NCI-H2107 (cell line): ENCODE measurements at places on chromosomes 3 and 15.

- DNase-seq = no peak
Measured at GRCh38 chr3:10157031-10157430, 7.7 kb upstream of the IRAK2 start.

DNA sequence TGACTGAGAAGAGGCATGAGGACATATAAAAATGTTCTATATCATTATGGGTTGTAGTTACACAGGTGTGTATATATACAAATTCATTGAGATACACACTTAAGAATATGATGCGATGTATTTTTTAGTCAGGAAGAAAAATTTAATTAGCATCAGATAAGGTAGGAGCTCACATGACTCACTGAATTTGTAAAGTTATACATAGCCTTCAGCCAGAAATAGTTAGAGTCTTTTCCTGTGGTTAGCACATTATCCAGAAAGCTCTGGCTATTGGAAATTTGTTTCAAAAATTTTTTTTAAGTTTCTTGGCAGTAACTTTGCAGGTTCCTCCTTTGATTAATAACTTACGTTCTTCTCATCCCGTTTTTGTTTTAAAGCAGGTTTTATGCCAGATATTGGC is 88.6 kb downstream of the STT3B start:
- DNase-seq = no peak

- DNase-seq = no peak
Measured at GRCh38 chr3:176514297-176514696, 683.0 kb downstream of the TBL1XR1 start.

- no peak for DNase-seq
Measured at GRCh38 chr3:120908795-120909601, 993 bp downstream of the STXBP5L start.

- no peak for DNase-seq
Measured at GRCh38 chr3:140630366-140630765, 47.5 kb upstream of the TRIM42 start.

DNA sequence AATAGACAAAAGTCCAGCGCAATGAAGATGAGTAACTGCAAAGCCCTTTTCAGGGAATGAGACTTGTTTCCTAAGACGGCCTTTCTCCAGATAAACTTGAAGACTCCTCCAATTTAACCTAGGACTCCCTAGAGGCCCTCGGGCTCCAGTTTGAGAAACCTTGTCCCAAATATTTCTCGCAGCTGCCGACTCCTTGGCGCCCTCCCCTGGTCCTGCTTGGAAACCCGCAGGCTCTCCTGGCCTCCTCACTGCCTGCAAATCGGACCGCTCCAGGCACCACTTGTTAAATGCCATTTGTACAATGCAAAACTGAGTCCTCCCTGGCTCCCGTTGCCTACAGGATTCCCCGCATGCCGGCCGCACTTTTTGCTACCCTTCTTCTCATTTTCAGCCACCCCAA is 36.8 kb downstream of the MUC4 start:
- DNase-seq = peak; percentile 46

DNA sequence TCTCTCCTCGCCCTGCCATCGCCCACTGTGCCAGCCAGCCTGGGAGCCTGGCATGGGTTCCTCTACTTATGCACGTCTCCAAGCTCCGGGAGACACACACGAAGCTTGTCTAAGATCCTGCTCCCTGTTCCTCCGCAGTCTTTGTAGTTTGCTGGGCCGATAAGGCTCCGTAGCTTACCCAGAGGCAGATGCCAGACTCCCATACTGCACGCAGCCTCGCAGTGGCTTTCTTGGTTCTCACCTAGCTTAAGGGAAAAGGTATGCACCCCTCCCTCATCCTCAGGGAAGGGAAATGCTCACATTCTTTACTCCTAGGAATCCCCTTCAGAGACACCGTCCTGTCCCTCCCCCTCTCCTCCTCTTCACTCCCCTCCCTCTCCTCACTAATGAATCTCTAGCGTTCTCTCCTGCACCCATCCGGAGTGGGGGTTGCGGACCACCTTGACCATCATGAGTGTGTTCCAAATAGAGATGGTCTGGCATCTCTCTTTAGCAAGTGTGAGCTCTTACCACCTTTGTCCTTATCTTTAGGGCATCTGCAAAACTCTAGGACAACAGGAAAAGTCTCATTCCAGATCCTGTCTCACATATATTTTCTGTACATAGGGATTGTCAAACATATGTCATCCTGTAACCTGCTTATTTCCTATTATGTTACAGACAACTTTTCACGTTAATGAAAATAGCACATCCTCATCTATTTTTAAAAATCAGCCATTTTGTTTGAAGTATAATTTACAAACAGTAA is 56.5 kb downstream of the TMEM266 start:
- DNase-seq = no peak

- DNase-seq = no peak
Measured at GRCh38 chr3:160828880-160829279, 72.8 kb downstream of the PPM1L start.

DNA sequence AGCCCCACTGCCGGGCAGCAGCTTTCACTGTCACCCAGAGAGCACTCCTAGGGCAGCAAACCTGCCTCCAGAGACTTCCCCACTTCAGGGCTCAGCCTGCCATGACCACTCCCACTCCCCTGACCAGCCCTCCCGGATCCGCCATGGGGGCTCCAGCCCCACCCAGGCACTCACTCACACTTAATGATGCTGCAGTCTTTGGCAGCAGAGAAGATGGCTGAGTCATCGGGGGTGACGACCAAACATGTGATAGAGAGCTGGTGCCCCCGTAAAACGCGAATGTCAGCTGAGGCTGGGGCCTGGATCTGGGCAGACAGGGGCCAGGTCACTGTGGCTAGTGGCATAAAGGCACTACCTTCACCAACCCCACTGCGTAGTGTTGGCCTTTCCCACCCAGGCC is 4.7 kb downstream of the RRP9 start:
- DNase-seq = no peak

DNA sequence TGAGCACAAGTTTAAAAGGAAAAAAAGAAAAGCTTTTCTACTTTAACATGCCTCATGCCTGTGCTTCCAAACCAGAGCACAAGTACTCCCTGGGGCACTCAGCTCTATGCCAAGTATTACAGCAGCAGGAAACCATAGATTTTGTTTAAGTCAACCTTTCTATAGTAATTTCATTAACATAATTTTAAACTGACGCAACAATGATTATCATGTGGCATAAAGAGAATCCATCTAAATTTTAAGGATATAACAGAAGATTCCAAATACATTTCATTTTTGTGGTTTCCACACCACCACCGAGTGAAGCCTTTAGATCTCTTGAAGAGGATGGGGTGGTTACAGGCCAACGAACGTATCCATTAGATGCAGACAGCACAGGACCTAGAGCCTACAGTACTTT is 112.1 kb downstream of the TNIK start:
- no peak for DNase-seq

DNA sequence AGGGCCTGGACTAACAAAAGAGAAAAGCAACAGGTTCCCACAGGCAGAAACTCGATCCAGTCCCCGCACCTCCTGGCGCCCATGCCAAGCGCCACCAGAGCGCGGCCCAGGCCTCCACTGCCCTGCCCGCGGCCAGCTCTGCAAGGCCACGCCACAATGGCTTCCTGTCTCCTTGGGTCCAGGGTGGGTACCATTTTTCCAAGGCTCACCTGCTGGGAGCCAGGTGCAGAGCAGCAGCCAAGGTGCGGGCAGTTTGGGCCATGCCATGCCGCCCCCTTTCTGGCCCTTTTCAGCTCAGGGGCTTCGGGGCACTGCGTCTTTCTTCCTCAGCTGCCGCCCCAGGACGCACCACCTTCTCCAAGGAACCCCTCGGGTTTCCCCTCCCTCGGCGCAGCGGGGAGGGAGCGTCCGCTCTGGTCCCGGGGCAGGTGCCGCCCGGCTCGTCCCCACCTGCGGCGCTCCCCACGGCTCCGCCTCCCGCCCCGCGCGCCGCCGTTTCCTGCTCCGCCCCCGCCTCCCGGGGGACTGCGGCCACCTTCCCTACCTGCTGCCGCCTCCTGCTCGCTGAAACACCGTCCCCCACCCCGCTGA is at the start of gene ILDR1:
Gene ILDR1, minus strand, starts transcription at position 437 of the 591 bp plus-strand sequence. Its CDS starts 170 bp downstream, at position 267.
- peak; percentile 81 for DNase-seq

- no peak for DNase-seq
Measured at GRCh38 chr3:116445311-116445841, at the start of gene LSAMP. LSAMP (minus strand) TSS chr3:116445487.

DNA sequence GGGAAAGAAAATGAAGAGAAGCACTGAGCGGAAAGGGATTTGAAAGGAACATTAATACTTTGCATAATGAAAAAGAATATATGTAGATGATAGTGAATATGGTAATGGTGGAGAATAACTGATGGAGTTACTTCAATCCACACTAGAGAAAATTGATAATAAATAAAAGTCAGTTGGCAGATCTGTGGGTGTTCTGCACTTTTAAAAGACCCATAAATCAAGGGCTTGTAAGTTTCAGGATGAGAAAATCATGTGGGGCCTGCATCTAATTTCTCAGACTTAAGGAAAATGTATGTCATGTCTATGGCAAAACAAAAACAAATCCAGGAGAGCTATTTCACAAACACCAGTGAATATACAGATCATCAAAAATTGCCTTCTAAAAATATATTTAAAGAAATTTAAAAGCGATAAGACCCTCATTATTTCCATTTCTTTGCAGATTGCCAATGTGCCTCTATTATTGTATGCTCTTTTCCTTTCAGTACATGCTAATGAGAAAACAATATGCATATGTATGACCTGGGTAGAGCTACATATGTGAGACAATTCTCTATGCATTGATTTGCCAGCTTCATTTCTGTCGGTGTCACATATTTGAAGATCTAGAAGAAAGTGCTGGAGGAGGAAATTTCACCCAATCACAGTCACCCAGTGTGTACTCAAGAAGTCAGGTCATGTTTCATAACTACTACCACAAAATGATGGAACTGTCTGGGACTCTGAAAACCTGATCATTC is 269.9 kb upstream of the PDZRN3 start:
- DNase-seq = no peak

DNA sequence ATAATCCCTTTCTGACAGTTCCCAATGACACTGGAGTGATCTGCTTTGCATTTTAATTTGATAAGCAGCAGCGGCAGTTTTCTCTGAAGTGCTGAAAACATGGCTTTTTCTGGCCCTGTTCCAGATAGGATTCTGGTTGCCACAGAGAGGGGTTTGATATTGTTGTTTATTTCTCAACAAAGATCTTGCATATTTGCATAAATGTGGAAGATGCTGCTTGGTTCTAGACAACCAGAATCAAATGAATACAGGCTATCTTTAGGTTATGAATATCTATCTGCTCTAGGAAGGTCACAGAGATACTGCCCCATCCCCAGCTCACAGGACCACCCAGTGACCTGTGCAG is 137.1 kb downstream of the ZNF609 start:
- DNase-seq = no peak

DNA sequence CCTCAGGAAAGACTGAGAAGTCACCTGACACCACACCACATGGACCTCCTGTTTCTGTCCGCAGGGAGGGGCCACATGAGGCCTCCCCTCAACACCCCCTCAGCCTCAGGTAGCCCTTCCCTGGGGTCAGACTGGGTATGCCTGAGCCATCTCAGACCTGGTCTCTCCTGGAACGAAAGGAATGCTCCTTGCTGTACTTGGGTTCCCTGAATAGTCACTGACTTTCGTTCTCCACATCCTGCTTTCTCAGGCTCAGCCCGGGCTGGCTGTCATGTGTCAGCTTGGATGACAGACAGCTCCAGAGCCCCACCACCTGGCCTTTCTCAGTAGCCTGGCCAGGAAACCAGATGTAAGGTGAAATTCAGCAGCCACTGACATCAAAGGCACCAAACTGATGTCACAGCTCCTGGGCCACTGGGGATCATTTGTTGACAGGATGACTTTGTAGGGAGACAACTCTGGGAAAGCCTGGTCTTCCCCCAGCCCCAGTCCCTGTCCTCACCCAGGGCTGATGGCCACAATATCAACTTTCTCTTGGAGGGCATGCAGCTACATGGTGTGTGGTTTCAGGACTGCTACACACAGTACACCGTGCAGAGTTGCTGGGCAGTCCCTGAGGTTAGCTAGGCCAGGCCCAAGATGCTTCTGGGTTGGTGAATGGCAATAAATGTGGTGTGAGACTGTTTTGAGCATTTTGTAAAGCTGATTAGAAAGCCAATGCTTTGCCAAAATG is 141.4 kb upstream of the MRPS22 start:
- no peak for DNase-seq

DNA sequence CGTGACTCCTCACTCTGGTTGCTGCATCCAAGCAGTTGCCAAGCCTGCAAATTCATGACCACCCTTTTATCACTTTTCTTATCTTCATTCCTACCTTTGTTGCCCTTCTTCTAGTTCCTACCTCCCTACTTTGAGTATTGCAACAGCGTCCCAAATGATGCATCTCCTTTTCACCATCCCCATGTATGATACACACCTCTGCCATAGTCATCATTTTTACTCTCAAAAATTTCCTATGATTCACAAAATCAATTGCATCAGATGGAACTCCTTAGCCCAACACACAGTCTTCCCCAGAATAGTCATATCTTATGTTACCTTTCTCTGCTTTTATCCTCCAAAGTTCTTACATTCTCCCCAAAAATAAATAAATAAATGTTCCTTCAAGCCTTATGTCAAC is 262.6 kb downstream of the TBL1XR1 start:
- no peak for DNase-seq

- peak; percentile 50 for DNase-seq
Measured at GRCh38 chr3:129502641-129503408, 25.6 kb upstream of the RHO start.

GRCh38 chr15:51801391-51801835 is 28.0 kb upstream of the TMOD3 start:
- DNase-seq = no peak

GRCh38 chr3:194067949-194068362 is 68.0 kb upstream of the HES1 start:
- no peak for DNase-seq
